Colonic mucosa (tissue), 4 donors: ENCODE measurements at places on chromosomes 1 and 21. TPM values are rescaled to one million over a fixed set of nuclear protein-coding genes. Genes with fewer than 3 reads are reported as not detected.

GRCh38 chr21:29658177-29658933 is 281.4 kb downstream of the GRIK1 start:
- no peak for DNase-seq

- DNase-seq = peak; percentile 41
Measured at GRCh38 chr1:110176299-110176956, 26.1 kb downstream of the SLC6A17 start.

DNA sequence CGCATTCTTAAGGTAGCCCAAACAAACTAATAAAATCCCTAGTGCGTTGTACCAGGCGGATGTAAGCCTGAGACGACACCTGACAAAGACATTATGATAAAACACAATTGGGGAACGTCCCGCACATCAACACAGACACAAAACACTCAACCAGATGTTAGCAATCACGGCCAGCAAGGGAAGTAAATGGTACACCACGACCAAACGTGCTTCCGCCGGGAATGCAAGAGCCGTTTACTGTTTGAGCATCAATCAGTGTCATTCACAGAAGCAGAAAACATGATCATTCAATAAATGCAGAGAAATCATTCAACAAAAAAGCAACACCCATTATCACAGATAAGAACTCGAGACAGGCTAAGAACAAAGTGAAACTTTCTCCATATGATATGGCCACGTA is 49.4 kb upstream of the COL18A1 start:
- no peak for DNase-seq

DNA sequence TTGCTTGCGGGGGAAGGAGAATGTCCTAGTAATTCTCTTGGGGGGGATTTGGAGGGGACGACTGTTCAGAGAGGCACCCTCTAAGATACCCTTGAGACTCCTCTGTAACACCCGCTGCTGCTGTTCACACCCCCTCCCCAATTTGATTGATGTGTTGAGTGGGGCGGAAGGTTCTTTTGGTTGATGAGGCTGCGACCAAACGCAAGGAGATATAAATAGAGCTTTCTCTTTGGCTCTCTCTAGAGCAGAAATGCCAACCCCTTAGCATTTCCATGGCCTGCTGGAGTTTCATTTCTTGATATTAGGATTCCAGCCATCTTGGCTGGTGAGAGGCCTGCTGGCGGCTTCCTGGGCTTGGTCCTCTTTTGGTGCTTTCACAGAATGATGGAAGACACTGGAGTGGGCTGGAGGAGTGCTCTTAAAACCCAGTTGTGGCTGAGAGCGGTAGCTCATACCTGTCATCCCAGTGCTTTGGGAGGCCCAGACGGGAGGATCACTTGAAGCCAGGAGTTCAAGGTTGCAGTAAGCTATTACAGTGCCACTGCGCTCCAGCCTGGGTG is 2.0 kb downstream of the PIK3CD start:
- DNase-seq = no peak

DNA sequence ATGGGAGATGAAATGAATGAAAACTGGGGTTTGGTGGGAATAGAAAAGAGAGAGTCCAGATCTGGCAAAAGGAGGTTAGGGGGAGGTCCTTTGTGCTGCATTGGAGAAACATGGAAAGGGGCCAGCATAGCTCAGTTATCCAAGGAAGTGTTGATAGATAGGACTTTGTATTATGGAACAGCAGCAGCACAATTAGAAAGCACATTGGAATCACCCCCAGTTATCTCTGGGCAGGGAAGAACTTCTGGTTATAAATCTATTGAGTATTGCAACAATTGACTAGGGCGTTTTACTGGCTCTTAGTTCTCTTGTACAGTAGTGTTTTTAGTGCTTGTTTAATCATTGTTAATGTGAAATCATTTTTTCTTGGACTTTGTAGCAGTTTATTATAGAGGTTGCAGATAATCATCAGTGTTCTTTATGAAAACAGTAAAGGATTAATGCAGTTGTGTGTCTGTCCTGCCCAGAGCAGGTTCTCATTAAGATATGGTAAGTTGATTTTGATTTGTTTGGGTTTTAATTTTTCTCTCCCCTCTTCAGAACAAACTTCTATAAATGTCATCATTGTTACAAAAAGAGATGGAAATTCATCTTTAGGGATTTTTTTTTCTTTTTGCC is 76.6 kb downstream of the NR5A2 start:
- DNase-seq = peak; percentile 31

DNA sequence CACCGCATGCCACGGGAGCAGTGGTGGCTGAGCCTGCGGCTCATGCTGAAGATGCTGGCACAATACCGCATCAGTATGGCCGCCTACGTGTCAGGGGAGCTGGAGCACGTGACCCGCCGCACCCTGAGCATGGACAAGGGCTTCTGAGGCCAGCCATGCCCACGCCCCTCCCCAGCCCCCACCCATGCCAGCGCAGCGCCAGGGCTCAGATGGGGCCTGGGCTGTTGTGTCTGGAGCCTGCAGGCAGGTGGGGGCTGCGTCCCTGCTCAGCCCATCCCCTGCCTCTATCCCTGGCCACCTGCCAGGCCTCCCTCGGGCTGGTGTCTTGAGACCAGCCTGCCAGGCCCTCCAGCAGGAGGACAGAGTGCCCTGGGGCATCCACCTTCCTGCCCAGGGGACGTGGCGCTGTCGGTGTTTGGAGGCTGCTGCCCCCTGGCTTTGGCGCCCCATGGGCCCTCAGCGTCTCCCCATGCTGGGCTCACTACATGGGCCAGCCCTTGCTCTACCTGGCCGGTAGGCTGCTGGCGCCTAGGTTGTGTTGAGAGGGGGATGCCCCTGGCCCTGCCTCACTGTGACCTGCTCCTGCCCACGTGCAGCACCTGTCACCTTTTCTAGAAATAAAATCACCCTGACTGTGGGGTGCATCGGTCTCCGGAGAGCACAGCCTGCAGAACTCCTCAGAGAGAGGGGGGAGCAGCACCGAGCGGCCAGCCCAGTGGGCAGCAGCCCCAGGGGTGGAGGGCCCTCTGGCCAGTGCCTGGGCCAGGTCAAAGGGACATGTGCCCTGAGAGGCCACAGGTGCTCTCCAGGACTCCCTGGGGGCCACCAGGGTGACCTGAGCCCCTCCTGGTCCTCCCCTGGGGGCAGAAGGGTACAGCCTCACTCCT is 12.2 kb downstream of the CFAP410 start:
- DNase-seq = no peak

DNA sequence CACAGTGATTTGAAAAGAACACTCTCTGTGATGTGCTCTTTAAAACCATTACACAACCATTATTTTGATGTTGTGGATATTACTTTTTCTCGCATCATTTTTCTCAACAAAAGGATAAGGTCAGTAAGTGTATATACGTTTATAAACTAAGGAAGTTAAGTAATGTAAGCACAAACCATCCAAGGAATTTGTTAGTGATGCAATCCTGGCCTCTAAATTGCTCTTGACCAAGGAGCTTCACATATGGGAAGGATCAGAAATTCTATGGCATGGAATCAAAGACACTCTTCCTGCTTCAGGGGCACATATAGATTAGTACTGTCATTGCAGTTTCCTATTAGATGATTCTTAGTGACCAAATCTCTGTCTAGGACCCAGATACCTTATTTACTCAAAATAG is 3.6 kb upstream of the PPP2R5A start:
- DNase-seq = no peak

FUCA1 gene
- 70.1 TPM for total RNA-seq

VCAM1 gene
- 3.5 TPM for total RNA-seq

SPRR1A gene
- total RNA-seq = not detected
